ENCODE measurements at places on chromosomes 5 and 9.

DNA sequence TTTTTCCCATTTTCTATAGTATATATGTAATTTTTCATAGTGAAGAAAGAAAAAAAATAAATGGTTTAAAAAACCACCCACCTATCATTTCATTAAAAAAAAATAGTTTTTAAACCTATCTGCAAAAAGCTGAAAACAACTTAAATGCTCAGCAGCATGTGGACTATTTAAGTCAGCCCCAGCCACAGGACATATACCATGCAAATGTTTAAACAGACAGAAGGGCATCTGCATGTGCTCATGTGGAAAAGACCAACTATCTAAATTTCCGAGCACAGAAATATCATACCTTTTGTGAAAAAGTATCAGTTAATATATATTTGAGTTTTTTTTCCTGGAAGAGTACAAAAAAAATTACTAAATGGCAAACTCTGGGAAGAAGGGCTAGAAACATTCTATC is 143.4 kb downstream of the EPB41L4A start:
- no peak for DNase-seq

GRCh38 chr9:90259311-90260246 is 383.0 kb downstream of the DIRAS2 start:
- no peak for DNase-seq

DNA sequence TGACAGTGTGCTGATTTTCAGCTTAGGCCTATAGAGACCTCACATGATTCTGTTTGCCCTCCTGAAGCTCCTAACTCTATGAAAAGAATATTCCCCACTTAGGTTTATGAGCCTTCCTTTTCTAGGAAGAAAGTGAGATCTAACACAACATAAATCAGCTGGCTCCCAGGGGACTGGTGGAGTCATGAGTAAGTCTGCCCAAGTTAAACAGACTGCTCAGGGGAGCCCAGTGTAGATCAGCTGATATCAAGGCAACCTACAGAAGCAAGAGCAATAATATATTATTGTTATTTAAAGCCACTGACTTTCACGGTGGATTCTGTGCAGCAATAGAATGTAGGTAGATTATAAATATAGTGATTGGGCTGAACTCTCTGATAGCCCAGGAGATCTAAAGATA is 1978.6 kb upstream of the CDH6 start:
- no peak for DNase-seq

DNA sequence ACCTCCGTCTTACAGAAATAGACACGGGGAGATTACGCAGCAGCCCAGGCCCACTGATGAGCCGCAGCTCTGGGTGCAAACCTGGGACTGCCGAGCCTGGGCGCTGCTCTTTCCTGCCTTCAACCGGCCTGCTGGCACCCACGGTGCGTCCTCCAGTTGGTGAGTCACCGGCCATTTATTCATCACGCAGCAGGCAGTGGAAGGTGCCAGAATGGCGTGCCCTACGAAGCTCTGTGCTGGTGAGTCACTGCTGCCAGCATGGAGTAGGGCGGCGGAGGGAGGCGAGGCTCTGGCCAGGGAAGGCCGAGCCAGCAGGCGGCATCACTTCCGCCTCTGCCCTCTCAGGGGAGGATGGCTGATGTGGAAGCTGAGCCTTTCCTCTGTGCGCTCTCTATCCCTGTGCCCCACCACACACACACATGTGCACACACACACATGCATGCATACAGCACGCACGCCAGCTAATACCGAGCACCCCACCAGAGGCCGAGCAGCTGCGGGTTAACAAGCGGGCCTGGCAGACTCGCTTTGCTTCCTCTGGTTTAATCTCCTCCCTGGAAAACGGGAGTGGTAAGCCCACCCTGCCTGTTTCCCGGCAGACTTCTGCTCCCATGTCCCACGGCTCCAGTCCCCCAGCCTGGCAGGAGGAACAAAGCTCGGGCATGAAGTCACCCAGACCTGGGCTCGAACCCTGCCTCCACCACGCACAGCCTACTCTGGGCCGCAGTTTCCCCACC is 39.2 kb downstream of the OLFM1 start:
- no peak for DNase-seq

DNA sequence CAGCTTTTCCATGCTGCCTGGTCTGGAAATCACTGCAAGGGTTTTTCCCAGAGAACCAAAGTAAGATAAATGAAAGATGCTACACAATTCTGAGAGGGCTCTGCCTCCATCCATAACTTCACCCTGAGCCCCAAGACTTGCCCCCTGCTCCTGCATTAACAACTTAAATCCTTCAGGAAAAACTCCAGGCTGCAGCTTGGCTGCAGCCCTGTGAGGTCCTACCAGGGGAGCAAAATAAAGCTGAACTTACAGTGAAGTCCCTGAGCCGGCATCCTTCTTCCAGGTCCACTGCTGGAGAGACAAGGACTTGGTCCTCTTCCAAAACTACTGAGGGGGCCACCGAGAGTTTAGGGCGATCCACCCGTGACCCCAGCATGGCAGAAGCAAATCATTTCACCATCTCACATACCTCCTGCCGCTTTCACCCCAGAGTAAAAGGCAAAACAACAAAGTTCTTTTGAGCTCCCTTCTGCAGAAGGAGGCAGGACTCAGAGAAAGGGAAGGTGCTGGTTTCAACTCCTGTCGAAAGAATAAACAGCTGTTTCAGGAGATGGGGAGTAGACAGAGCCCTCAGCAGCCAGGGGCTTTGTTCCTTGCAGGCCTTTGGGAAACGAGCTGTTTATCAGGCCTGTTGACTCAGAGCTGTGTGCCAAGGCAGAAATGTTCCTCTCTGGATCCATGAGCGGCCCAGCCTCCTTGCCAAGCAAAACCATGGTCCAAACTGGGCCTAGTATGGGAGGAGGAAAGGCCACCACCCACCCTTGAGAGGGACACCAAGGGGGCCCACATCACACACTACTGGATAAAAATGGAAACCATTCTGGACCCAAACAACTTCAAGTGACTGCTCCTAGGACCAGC is 20.6 kb downstream of the GGTA1 start:
- no peak for DNase-seq

GRCh38 chr5:118921866-118922265 is 66.5 kb downstream of the DTWD2 start:
- DNase-seq, result no peak

DNA sequence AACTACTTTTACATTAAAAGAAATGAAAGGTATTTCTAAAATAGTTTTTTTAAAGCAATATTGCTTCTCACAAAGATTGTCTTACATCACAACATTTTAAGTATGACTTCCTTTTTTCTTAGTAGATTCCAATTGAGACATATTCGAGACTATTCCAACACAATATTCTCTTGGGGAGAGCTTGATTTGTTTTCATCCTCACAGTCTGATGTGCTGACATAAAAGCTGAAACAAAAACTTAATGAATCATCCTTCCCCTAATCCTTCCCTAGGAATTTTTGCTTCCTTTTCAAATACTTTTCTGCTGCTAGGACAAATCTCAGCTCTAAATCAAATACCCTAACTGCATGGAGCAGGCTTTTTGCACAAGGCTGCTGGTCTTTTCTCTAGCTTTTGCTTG is 245.8 kb upstream of the MAP3K1 start:
- no peak for DNase-seq

GRCh38 chr5:157743163-157744050 is at the start of gene LSM11:
Gene LSM11, plus strand, starts transcription at chr5:157743712. Its CDS starts 39 bp downstream, at chr5:157743751.
- peak; percentile 81 for DNase-seq

Data from NCI-H774 (cell line).